Inflammatory macrophage treated with lipopolysaccharide for 1 hour (primary cell): ENCODE measurements at places on chromosomes 16 and 17.

GRCh38 chr17:44773140-44773539 lies 14.4 kb downstream of the ADAM11 start:
- no peak for DNase-seq

DNA sequence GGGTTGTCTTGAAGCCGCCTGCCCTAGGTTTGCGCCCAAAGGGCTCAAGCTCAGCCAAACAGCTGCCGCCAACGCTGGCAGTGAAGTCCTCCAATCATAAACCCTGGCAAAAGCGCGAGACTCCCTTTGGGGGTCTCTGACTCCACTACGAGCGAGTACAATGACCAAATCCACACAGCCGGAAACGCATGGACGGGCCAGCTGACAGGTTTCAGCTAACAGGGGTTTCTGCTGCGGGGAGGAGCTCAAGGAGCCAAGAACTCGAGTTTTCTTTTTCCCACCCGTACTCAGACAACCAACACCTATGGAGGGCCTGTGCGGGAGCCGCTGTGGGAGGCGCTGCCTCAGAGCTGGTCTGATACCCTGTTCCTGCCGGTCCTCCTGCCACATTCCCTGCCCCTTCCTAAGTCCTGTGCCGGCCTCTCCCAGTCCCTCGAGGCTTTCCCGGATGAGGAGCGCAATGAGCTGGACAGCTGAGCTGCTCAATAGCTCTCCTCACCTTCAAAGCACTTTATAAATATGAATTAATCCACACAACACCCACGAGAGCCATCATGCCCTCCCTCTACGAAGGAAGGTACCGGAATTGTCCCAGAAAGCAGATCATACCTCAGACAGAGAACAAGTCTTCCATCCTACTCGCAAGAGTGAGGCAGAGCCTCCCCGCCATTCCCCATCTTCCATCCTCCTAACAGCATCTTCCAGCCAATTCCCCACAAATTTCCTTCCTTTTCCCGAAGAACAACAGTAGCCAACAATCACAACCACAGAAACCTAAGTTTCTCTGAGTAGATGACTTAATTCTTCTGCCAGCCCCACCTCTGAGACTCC lies 6.1 kb downstream of the ABR start:
- DNase-seq, result no peak

DNA sequence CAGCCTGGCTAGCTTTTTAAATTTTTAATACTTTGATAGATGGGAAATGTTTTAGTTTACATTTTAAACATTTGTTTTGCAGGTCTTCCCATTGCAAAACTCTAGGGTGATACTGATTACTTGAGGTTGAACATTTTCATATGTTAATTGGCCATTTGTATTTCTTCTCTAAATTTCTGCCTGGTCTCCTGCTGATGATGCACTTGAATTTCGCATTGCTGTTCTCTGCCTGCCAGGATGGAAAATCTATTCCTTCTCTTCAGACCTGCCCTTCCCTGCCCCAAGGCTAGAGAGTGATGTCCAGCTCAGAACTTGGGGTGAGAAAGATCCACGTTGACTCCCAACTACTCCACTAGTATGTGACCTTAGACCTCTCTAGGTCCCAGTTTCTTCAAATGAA lies 134.7 kb downstream of the PITPNC1 start:
- no peak for DNase-seq

- DNase-seq, result no peak
Measured at GRCh38 chr17:364308-364707, 11.7 kb upstream of the RPH3AL start.

- DNase-seq, result no peak
Measured at GRCh38 chr17:79465011-79465680, 145.7 kb downstream of the RBFOX3 start.

DNA sequence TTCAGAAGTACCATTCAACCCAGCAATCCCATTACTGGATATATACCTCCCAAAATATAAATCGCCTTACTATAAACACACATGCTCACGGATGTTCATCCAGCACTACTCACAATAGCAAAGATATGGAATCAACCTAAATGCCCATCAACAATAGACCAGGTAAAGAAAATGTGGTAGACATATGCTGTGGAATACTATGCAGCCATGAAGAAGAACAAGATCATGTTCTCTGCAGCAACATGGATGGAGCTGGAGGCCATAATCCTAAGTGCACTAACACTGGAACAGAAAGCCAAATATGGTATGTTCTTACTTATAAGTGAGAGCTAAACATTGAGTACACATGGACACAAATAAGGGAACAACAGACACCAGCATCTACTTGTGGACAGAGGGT lies 7.8 kb downstream of the ALOX15 start:
- no peak for DNase-seq

GRCh38 chr16:63403792-63404191 lies 1367.6 kb upstream of the CDH8 start:
- DNase-seq, result no peak

- no peak for DNase-seq
Measured at GRCh38 chr17:82076018-82076784, 10.6 kb upstream of the DUS1L start.

DNA sequence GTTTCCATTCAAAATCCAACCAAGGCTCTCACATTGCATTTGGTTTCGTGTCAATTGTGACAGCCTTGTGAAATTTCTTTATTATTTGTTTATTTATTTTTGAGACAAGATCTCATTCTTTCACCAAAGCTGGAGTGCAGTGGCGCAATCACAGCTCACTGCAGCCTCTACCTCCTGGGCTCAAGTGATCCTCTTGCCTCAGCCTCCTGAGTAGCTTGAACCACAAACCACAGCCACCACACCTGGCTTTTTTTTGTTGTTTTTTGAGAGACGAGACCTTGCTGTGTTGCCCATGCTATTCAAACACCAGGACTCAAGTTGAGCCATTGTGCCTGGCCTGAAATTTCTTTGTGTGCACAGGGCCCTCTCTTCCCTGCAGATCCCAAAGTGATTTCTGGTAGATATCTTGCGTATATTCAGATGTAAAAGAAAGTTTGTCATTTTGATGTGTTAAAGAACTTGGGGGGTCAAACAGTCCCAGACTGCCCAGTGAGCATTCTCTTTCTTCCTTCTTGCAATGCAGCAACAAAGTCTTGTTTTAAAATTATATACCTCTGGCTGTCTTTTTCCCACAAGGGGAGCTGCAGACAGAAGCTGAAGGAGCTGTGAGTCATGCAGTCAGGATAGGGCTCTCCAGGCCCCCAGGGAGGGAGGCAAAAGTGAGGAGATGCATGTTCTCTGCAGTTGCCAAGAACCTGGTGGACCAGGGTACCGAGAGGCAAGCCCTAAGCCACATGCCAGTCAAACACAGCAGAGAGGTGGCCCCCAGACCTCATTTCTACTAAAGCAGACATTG lies 15.5 kb upstream of the USP22 start:
- no peak for DNase-seq

DNA sequence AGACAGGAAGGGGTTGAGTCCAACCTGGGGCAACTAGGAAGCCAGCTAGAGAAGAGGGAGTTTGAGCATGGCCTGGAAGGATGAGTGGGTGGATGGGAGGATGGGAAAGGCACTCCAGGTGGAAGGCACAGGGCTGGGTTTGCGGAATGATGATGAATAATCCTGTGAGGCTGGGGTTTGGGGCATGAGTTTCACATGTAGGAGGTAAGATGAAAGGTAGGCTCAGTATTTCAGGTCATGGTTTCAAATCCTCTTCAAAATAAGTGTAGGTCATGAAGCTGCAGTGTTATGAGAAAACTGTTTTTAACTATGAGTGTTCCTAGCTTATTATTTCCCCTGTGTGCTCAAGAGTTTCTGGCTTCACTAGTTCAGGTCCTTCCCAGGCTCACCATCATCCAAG lies 130.3 kb downstream of the SKAP1 start:
- DNase-seq, result no peak

DNA sequence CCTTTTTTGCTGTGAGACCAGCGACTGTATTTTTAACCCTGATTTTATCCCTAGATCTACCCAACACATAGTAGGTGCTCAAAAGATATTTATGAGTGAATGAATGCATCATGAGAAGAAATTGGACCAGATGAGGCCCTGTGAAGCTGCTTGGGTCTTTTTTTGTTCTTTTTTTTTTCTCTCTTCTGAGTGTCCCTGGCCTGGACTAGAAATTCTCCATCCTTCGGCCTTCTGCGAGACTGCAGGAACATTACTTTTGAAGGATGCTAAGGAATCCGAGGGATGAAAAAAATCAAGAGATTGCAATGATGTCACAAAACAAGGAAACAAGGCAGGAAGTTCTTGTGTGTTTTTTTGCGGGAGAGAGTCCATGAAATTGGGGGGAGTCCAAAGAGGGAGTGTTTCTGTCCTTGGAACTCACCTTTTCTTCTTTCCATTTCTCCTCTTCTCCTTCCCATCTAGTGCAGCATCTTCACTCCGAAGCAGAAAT lies 560 bp upstream of the RUSF1 start:
- peak; percentile 1 for DNase-seq

DNA sequence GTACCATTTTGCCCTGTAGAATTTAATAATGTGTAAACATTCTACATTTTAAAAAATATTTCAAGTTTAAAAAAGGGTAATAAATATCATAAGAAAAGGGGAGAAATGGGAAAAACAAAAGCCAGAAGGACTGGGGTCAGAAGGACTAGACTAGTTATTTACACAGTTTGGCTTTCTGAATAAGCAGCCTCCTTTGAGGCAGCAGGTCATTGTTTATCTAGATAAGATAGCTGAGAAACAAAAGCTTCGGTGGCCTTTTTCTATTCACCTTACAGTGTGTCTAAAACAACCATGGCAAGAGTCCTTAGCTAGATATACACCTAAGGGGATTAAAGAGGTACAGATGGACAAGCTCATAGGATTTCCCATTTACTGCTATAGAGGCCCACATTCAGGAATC lies 396.5 kb upstream of the PMFBP1 start:
- no peak for DNase-seq

DNA sequence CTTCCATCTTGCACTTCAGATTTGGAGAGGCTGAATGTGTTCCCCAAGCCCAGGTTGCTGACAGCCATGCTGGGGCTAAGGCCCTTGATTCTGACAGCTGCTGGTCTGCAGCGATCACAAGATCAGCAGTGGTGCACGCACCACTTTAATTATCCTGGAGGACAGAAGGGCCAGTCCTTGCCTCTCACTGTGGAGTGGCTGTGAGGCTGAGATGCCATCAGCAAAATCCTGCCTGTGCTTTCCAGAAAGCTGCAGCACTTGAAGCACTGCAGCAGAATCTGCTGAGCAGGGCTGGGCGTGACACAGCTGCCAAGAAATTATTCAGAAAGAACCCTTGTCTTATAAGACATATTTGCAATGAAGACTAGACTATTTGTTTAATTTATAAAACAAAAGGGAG lies 37.1 kb downstream of the NUP93 start:
- no peak for DNase-seq

DNA sequence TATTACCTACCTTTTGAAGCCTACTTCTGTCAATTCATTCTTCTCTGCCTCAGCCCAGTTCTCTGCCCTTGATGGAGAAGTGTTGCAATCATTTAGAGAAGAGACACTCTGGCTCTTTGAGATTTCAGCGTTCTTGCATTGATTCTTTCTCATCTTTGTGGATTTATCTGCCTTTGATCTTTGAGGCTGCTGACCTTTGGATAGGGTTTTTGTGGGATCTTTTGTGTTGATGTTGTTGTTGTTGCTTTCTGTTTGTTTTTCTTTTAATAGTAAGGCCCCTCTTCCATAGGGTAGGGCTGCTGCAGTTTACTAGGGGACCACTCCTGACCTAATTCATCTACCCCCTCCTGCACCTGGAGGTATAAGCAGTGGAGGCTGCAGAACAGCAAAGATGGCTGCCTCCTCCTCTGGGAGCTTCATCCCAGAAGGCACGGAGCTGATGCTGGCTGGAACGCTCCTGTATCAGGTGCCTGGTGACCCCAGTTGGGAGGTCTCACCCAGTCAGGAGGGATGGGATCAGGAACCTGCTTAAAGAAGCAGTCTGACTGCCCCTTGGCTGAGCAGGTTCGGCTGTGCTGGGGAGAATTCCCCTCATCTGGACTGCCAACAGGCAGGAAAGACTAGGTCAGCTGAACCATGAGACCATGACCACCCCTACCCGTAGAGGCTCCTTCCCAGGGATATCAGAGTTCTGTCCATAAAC lies 28.0 kb downstream of the NFATC3 start:
- no peak for DNase-seq

DNA sequence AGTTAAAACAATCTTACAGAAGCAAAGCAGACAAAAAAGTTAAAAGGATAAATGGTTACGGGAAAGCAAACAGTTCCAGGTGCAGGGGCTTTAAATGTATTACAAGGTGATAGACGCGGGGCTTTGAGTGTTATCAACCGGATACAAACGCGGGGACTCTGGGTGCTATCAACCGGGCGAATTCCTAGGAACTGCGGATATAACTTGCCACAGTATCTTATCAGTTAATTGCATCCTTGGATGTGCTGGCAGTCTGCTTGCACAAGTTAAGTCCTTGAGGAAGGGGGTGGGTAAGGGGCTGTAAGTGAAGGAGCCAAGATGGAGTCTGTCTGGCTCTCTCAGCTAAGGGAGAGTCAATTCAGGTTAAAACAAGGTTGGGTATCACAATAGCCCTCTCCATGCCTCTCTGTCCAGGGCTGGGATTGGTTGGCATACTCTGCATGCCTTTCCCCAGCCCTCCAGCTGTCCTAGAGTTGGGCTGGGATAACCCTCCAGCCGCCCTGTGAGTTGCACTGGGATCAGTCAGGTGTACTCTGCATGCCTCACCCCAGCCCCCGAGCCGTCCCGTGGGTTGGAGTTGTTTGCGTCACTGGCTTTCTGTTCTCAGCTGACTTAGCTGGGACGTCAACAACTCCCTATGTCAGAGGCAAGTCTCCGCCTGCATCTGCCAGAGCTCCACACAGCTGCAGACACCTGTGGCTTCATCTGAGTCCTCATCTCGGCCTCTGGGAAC lies 40.9 kb downstream of the TMEM235 start:
- peak; percentile 30 for DNase-seq

DNA sequence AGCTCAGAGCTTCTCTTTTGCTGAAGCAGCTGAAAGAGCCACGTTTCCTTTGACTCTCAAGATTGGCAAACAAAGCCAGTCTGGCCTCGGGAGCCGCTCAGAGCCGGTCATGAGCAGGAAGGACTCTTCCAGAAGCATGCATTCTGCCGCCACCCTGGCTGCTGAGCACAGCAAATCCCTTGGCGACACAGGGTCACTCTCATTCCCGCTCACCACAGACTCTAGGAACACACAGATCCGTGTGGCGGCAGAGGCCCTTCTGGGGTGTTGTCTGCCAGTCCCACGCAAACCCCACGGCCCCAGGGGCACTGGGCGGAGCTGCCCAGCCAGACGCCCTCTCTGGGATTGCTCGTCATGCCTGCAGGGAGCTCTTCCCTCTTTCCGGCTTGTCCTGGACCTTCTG lies 157.0 kb downstream of the C16orf95 start:
- DNase-seq, result no peak

- DNase-seq, result peak; percentile 87
Measured at GRCh38 chr17:49434821-49435670, 20.4 kb upstream of the PHB1 start.

DNA sequence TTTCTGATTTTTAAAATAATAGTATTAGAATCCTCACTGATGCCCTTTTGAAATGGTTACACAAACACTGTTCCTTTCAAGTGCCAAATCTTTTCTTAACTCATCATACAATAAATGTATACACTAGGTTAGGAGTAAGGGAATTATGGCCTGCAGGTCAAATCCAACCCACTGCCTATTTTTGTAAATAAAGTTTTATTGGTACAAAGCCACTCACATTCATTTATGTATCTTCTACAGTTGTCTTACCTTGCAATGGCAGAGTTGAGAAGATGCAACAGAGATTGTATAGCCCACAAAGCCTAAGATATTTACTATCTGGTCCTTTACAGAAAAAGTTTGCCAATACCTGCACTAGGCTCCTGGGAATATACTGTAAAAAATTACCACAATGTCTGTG lies 47.8 kb downstream of the IKZF3 start:
- DNase-seq, result no peak

- DNase-seq, result no peak
Measured at GRCh38 chr17:66963909-66964771, at the start of gene CACNG4. Gene CACNG4, plus strand, starts transcription at chr17:66964707. Its CDS starts 205 bp downstream, at chr17:66964912.
